Esophagus muscularis mucosa (tissue), 4 donors: ENCODE measurements at places on chromosomes 4 and X. TPM values are rescaled to one million over a fixed set of nuclear protein-coding genes. Genes with fewer than 3 reads are reported as not detected.
A peak's percentile ranks its signal among the peaks of the same experiment; 100 is the strongest.

DNA sequence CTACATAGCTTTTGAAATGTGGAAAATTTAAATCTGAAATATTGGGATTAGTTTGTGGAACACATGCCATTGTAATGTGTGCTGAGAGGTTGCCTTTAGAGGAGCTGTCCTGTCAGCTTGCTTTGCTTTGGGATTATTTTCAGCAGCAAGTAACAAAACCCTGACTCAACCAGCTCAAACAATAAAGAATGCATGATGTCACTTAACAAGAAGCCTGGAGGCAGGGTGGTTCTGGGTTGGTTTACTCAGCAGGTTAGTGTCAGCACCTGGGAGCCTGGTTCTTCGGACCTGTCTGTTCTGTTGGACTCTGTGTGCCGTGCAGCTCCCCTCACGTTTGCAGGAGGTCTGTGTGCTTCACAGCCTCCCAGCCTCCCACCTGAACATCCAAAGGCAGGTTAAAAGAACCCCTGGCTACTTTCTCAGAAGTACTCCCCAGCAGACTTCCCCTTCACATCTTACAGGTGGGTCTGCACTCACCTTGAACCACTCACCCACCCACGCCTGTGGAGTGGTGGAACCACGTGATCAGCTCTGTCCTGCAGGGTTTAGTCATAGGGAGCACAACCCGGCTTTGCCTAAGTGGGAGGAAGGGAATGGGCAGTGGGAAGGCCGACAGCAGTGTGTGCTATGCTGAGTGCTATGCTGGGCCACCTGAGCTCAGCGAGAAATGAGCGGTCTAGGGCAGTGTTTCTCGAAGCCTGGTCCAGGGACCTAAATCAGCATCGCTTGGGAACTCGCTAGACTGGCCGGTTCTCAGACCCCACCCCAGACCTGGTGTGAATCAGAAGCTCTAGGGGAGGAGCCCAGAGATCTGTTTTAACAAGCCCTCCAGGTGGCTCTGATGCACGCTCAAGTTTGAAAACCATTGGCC, 20.4 kb downstream of the TMEM131L start:
- no peak for DNase-seq
- no peaks in the 10 kb centered on the region for H3K27me3 ChIP-seq
- no peaks in the 10 kb centered on the region for H3K36me3 ChIP-seq

TSPAN6 gene
- 5.4 TPM for total RNA-seq

DNA sequence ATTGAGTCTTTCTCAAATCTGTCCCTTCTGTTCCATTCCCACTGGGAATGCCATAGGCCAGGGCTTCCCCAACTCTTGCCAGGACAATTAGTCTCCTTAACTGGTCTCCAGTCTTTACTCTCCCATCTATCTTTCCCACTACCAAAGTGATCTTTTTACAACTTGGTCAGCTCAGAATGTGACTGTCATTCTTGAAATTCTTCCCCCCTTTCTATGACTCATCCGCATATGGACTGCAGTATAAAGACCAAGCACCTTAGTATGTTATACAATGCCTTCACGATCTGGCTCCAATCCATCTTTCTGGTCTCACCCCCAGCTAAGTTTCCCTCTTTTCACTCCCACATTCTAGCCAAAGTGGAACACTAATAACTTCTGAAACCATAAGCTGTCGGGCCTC, 383.8 kb downstream of the OPHN1 start:
- H3K27ac ChIP-seq: no peak overlapping the region
- DNase-seq: no peak
- no peak overlapping the region for H3K4me3 ChIP-seq
- no peaks in the 10 kb centered on the region for H3K27me3 ChIP-seq

- H3K4me1 ChIP-seq: peaks cover 7% of the 10 kb centered on the region
- no peak overlapping the region for H3K27ac ChIP-seq
- no peaks in the 10 kb centered on the region for H3K36me3 ChIP-seq
- H3K27me3 ChIP-seq: no peaks in the 10 kb centered on the region
These were observed 559 bp downstream of the SLC9A7 start for GRCh38 chrX:46758163-46758955.

DNA sequence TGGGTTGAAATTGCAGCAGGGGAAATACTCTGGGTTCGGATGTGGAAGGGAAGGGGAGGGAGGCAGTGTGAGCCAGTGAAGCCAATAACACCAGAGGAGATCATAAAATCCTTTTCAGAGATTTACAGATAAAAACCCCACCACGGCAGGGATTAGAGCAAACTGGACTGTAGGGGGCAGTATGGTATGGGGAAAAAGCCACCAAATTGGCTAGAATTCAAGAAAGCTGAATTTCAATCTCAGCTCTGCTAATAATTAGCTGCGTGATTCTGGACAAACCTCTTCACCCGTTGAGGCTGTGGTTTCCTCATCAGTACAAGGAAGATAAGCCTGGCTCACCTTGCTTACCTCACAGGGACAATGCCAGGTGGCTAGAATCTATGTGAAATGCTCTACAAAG, 108.1 kb downstream of the ATG4A start:
- H3K27ac ChIP-seq: peak overlapping the region; percentile 73
- H3K36me3 ChIP-seq: no peaks in the 10 kb centered on the region
- H3K4me1 ChIP-seq: peaks cover 14% of the 10 kb centered on the region
- no peak overlapping the region for H3K4me3 ChIP-seq
- no peaks in the 10 kb centered on the region for H3K27me3 ChIP-seq

DNA sequence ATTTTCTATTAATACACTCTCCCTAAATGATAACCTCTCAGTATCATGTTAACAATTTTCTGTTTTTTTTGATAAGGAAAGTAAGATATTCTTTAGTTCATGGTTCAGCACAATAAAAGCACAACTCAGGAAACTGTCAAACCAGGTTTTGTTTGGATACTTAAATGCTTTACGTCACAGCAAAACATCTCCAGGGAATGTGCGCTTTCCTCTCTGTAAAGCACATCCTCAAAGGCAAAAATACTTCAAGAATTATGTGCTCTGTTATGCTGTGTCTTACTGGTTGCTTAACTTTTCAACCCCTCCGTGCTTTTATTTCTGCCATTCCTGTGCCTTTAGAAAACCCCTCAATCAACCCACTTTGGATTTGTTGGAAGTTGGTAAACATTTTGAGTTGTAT, 27.8 kb downstream of the SNX25 start:
- no peaks in the 10 kb centered on the region for H3K27me3 ChIP-seq
- no peak for DNase-seq
- H3K27ac ChIP-seq: no peak overlapping the region

TMEM150C gene
- total RNA-seq: 6.6 TPM

USP27X gene
- 4.0 TPM for total RNA-seq

- H3K4me1 ChIP-seq: peaks cover 4% of the 10 kb centered on the region
- no peak overlapping the region for H3K27ac ChIP-seq
- no peak overlapping the region for H3K4me3 ChIP-seq
- H3K27me3 ChIP-seq: no peaks in the 10 kb centered on the region
- H3K36me3 ChIP-seq: no peaks in the 10 kb centered on the region
- DNase-seq: no peak
These were observed 47.5 kb downstream of the NKX6-1 start for GRCh38 chr4:84451546-84451945.

SOD3 gene
- 710 TPM for total RNA-seq

DNA sequence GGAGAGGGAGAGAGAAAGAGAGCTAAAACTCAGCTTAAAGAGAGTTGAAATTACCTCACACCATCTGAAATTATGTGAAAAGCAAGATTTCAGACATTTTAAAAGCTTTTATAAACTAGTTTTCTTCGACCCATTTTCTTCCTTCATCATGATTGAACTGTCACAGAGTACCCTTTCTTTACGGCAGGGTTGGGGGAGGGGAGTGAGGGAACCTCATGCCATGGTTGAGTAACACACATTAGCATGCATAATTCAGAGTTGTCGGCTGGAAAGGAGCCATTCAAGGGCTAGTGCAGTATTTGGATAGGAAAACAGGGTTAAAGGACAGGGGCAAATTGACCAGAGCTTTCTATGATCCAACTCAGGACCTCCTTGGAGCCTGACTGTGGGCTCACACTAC, 46.2 kb downstream of the PCDH19 start:
- no peak for DNase-seq
- H3K27ac ChIP-seq: no peak overlapping the region

DNA sequence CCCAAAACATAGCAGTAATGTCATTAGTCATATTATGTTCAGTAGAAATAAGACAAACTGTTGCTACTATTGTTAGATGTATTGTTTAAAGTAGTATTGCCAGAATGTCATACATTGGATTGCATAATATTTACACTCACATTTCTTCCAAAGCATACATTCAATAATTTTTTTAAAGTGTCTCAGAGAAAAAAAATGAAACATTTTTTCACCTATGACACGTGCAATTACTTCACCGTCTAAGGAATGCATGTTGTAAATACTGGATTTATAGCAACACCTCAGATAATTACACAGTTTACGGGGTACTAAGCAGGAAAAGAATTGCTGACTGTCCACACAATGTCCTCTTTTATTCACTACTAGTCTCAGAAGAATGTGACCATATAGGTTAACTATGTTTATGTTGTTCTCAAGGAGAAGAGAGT, 162.1 kb downstream of the PCDH18 start:
- DNase-seq: no peak
- no peaks in the 10 kb centered on the region for H3K36me3 ChIP-seq
- peaks cover 25% of the 10 kb centered on the region for H3K4me1 ChIP-seq
- H3K27ac ChIP-seq: peak overlapping the region; percentile 58

PCDH19 gene
- 3.0 TPM for total RNA-seq

GLUD2 gene
- total RNA-seq: 0.83 TPM

GRCh38 chr4:147928400-147928799, 196.5 kb downstream of the ARHGAP10 start:
- H3K4me1 ChIP-seq: peaks cover 15% of the 10 kb centered on the region
- H3K4me3 ChIP-seq: no peak overlapping the region
- H3K27ac ChIP-seq: peak overlapping the region; percentile 25
- no peak for DNase-seq

VCX3A gene
- total RNA-seq: not detected

SHOX gene
- total RNA-seq: 0.17 TPM

DNA sequence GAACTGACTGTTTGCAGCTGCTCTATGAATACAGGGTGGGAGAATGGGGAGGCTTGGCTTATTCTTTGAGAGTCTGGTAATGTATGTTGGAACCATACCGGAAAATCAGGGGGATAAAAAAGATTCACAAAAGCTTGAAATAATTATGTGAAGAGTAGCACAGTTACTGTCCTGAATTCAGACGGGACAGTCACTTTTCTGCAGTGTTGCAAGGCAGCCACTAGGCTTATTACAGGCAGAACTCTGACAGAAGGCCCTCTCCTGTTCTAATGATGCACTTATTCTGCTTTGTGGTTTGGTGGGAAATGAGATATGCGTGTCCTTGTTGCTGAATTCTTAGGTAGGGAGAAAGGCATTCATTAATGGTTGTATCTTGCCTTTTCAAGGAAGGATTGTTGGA, 37.2 kb downstream of the GUCY1B1 start:
- H3K36me3 ChIP-seq: no peaks in the 10 kb centered on the region
- no peak for DNase-seq
- no peaks in the 10 kb centered on the region for H3K27me3 ChIP-seq

DNA sequence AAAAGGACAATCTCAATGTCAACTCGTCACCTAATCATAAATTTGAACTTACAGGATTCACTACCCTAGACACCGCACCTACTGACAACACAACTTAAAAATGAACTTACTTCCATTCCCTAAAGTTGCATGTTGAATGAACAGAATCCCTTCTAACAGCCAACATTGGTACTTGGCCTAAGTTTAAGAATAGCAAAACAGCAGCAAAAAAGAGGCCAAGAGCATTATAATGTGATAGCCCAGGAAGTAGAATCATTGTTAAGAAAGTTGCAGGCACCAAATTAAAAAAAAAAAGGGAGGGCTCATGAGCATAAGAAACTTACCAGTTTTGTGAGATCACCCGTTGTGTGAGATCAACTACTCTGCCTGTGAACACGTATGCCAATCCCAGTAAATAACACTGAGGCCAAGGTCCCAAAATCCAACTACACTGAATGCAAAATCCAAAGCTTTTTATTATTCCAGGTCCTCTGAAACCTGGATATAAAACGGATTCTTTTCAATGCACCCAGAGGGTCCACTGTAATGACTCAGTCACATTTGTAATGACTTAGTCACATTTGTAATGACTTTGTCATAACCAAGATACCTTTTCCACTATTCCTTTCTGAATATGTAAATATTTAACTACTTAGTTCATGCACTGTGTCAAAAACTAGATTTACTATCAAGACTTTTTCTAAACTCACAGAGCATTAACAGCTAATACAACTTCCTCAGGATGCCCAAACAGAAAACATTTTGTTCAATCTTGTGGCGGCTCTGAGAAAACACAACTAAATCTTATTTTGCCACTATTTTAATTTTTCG, 6.8 kb downstream of the HNRNPDL start:
- H3K27me3 ChIP-seq: no peaks in the 10 kb centered on the region
- peaks cover 25% of the 10 kb centered on the region for H3K4me1 ChIP-seq
- no peak overlapping the region for H3K4me3 ChIP-seq
- H3K36me3 ChIP-seq: peaks cover 38% of the 10 kb centered on the region
- DNase-seq: no peak

TMEM165 gene
- 144 TPM for total RNA-seq

DNA sequence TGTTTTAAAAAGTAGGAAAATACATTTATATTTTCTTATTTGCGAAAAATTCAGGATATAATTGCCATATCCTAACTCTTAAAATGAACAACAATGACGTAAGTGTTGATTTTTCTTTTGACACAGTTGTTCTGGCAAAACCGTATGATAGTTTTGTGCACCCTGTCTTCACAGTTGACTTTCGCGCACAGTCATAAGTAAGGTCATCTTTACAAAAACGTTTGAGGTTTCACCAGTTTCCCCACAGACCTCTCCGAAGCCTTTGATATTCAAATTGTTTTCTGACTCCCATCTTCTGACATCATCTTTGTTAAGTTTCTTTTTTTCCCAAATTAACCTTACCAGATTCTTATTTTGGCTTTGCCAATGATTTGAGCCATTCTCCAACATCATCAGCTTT, 48.1 kb upstream of the ATXN3L start:
- no peaks in the 10 kb centered on the region for H3K27me3 ChIP-seq
- H3K4me3 ChIP-seq: no peak overlapping the region
- H3K27ac ChIP-seq: no peak overlapping the region
- DNase-seq: no peak
